GM06990 (cell line): ENCODE measurements at places on chromosomes 16 and 17.

DNA sequence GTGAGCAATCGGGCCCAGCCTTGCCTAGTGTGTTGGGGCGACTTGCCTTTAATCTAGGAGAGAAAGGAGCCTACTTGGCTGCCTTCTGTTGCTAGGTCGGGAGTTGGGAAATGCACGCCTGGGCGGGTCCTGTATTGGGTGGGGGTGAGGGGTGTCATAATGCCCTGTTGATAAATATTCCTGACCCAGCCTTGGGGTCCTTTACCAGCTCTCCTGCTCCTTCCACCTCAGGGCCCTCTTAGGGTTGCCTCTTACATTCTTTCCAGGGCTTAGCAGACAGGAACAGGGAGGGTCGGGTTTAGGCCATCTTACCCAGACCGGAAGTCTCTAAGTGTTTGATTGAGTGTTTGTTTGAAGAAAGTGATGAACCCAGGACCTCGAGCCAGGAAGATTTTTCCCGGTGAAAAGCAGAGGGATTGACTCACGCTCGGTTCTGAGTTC is 112.9 kb downstream of the SEC14L1 start:
- DNase-seq = no peak

- DNase-seq = no peak
These were observed 1.9 kb downstream of the TBX2 start for GRCh38 chr17:61401389-61402072.

DNA sequence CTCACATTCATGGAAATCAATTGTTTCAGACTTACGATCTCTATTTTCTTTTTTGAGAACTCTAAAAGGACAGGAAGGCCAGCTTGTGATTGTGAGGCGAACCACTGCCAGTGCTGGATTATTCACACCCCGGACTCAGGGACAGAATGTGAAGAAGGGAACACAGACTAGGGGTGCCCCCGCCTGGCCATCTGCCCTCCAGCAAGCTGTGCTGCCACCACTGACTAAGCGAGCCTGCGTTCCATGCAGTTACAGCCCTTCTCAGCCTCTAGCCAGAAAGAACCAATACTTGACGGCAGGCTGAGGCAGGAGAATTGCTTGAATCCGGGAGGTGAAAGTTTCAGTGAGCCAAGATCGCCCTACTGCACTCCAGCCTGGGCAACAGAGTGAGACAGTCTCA is 2.8 kb downstream of the HAGH start:
- peak; percentile 34 for DNase-seq

- DNase-seq = no peak
These were observed 26.3 kb upstream of the CDC42EP4 start for GRCh38 chr17:73338050-73338521.

DNA sequence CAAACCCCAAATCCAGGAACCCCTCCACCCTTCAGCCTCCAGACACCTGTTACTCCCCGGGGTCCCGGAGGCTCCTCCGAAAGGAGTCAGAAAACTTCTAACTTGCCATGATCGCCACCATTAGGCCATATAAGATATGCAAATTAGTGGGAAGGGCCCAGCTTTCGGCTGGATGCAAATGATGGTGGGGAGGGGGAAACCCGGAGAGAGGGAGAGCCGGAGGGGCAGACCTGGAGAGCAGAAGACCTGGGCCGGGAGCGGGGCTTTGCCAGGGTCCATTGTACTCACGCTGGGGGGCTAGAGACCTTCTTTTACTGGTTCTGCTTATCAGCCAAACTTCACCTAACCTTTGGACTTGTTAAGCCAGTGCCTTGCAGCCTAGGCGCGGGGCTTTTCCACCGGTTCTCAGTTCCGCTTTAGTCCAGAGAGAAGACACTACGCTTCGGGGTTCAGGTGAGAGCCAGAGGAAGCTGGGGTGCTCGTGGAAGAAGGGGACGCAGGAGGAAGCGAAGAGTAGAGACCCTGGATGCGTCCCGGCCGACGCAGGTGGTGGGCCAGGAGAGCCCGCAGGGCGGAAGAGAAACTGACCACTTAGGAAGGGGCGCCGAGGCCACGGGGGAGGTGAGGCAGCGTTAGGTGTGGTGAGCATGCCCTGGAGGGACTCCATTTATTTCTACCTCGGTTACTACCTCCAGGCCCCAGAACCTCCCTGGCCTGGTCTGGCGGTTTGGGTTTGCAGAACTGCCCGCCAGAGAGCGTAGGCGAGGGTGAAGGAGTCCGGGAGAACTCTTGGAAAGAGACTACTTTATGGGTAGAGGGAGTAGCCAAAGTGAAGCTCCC is at the start of gene HNF1B:
TSS of gene HNF1B (minus strand) at position 99 of the 840 bp plus-strand sequence. CDS start 175 bp downstream, outside the sequence.
- DNase-seq = peak; percentile 76

DNA sequence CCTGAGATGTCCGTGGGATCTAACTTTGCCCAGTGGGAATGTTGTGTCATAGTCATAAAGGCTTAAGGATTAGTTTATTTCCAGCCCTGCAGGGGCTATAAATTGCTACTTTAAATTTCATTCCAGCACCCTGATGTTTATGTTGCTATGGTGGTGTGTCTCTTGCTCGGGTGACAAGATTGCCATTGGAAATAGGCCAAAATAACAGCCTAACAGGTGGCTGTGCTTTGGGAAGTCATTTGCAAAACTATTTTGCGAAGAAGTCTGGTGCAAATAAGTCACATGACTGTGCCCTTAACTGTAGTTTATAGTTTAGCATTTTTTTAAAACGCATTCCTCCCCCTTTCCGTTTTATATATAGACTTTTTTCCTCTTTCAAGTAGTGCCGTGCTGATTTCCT is 23.1 kb downstream of the PITPNC1 start:
- no peak for DNase-seq

DNA sequence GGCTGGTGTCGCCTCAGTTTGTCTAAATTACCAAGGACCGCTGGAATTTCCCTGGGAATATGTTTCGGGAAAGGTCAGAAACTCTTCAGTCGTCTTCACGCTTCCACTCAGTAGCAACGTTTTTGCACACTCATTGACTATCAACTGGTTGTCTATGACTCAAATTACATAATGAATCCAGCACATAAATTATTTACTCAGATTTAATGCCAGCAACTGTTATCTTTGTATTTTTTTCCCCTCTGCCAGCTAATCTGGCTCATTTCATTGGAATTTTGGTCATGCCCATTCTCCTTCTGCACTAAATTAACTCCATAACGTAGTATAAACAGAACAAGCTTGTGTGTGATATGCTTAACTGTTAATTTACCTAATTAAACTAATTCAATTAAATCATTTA is 372.7 kb upstream of the ZFHX3 start:
- DNase-seq = no peak

DNA sequence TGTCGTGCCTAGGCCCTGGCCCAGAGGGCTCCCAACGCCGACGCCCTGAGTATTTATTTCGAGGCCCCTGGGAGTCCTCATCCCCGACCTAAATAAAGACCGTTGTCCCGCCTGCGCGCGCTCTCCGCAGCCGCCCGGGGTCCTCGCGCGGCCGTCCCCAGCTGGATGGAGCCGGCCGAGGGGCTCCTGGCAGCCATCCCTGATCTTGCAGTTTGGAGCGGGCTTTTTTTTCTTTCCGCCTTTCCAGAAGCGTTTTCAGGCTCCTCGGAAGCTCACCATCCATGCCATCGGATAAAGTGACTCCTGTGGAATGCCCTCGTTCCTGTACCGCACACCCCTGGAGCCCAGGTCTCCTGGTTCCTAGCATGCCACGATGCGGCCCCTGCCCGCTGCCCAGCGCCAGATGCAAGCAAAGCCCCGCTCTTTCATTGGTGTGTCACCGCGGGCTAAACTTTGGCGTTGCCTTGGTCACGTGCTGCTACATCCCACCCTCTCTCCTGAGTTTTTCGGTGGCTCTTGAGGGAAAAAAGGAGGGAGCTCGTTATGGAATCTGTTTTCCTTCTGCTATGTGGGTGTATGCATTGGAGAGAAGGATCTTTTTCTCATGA is 716 bp downstream of the TMEM94 start:
- DNase-seq = no peak

DNA sequence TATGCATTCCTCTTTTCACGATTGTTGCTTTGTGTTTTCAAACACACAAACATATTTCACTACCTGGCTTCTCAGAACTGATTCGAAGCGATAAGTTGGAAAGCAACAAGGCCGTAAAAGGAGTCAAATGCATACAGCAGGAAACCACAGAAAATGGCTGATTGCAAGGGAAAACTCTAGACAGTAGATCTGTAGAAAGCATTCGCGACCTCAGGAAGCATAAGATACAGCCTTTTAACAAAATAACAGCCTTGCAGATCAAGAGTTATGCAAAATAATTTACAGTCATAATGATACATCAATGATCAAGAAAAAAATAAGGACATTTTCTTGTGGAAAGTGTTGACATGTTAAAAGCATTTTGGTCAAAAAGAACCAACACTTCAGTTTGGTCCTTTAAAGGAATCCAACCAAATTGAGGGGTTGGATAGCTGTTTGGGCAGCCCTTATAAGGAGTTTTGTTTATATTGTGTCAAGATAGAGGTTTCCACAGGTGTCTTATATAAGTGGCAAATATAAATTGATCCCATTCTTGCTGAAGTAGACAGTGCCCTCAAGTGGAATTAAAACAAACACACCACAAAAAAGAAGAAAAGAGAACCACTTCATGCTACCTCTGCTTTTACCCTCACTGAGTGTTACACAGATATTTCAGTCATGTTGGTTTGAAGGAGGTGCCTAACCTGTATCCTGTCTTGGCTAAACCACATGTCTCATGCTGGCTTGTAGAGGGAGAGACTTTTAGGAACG is 5.5 kb downstream of the CYLD start:
- peak; percentile 36 for DNase-seq

GRCh38 chr17:63095879-63096278 is 129.8 kb downstream of the TANC2 start:
- DNase-seq = no peak

DNA sequence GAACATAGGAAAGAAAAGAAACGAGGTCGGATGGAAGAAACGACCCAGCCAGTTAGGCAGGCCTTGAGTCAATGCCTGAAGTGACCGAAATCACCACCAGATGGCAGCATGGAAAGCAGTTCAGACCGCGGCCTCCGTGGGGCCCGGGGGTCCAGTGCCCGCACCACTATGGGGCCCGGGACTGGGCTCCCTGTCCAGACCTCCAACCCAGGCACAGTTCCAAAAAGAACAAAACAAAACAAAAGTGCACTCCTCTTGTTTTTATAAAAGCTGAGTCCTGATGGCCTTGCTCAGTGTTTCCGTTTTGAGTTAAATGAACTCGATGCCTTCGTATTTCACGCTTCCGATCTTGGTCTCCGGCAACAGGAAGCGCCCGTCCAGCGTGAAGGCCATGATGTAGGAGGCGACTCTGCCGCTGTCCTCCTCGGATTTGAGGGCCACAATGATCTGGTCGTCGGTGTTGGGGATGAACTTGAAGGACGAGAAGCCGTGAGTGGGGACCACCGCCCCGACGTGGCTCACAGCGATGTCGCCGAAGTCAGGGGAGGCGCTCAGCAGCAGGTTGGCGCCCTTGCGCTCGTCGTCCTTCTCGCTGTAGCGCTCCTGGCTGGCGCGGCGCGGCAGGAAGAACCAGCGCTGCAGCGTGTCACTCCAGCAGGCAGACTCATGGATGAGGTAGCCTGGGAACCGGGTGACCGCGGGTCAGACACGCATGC is 13.7 kb upstream of the LGALS3BP start:
- DNase-seq = no peak

DNA sequence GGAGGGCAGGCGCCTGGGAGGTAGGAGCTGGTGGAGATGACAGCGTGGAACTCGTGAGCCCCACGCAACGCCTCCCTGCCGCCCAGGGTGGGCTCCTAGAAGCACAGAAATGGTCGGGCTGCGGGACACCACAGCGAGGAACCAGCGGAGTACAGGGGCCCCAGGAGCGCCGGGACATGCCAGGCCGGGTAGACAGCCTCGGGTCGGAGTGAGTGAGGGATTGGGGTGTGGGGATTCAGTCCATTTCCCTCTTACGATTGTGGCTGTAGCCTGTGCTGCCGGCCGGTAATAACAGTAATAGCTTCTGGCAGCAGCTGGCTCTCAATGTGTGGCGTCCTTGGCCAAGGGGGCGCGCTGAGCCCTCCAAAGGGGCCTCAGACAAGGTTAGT is 12.2 kb upstream of the CES3 start:
- no peak for DNase-seq

GRCh38 chr16:14475370-14476139 is 154.5 kb downstream of the PARN start:
- no peak for DNase-seq

DNA sequence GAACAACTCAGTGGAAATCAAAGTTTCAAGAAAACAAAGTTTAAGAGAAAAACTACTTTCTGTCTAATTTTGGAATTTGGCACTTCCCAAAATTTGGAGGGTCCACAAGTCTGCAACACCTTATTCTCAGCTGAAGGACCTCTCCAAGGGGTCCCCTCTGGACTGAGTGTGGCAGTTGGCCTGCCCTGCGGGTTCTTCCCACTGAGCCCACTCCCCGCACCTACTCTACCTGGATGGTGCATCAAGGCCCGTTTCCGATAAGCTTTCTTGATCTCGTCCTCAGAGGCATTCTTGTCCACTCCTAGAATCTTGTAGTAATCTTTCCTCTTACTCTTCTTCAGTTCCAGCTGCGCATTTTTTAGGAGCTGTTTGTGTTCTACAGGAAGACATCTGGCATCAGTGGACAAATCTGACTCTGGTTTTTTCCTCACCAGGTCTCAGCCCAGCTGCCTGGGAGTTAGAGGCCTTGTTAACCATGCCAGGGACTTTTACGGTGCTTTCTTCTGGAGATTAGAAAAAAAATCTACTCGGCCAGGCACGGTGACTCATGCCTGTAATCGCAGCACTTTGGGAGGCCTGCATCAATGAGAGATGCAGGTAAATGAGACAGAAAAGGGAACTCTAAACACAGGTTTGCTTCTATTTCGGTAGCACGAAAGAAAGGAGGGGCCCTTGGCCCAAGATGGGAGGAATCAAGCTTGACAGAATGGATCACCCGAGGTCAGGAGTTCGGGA is 15.6 kb downstream of the CNP start:
- DNase-seq = no peak

DNA sequence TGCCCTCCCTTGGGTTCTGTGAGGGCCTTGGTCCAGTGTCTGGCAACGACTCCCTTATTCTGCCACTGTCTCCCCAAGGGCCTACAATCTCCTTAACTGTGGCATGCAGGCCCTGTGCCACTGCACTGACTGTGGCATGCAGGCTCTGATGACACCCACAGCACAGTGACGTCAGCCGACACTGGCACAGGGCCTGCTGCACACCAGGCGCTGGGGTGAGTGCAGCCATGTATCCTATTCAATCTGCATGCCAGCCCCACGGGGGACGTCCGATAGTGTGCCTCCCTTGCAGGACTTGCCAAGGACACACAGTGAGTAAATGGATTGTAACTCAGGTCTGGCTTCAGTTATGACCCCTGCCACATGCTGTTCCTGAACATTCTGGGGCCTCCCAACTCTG is 39.8 kb upstream of the RASD1 start:
- no peak for DNase-seq

DNA sequence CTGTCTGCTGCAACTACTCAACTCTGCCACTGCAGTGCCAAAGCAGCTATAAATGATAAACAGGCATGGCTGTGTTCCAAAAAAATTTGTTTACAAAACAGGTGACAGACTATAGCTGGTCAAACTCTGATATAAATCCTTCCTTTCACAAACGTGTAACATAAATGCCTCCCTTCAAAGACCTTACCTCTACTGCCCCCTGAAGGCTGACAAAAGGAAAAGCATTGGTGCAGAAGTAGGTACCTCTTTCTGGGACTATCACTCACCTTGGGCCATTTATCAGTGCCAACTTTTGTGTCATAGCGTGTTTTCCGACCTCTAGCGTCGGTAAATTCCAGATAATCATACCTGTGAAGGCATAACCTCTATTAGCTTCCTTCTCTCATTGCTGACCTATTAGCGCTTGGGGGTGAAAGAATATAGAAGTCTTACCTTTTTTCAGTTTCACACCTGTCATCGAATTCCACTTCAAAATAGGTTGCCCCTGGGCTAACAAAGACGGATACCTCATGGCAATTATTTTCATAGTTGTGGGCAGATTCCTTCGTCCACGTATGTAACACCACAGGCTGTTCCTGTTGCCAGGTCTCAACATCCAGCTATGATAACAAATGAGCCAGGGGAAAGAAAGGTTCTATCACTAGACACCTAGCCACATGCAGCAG is 67.9 kb downstream of the ZZEF1 start:
- peak; percentile 32 for DNase-seq
